NCI-H187 (cell line): ENCODE measurements at places on chromosomes 5 and 9.
A peak's percentile ranks its signal among the peaks of the same experiment; 100 is the strongest.

GRCh38 chr5:177092178-177093081 is 5.7 kb downstream of the FGFR4 start:
- DNase-seq: no peak

- DNase-seq: no peak
Measured at GRCh38 chr9:134571946-134572917, 69.4 kb upstream of the COL5A1 start.

DNA sequence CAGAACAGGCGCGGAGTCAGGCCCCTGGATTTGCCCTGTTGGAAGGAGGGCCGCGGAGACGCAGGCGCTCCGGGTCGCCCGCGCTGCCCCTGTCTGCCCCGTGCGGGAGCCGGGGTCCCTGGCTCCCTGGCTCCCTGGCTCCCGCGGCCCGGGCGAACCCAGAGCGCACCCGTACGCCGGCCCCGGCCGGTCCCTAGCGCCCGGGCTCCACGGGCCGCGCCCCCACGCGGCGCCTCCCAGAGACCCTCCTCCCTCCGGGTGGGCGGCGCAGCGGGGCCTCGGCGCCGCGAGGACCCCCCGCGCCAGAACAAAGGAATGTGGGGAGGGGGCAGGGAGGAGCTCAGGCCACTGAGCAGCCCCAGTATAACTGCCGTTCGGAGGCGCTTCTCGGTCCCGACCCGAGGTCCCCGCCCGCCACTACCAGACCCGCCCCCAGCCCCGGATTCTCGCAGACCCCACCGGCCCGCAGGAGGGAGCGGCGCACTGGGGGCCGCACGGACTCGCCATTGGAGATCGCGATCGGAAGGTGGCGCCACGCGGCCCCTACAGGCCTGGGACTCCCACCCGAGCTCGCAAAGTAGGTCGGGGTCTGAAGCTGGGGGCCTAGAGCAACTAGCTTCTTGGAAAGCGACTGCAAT is 2.4 kb downstream of the NFIL3 start:
- DNase-seq: no peak

GRCh38 chr5:89457411-89458331 is 574.7 kb upstream of the MEF2C start:
- no peak for DNase-seq

- no peak for DNase-seq
Measured at GRCh38 chr9:129400001-129400970, 220.6 kb downstream of the C9orf50 start.

DNA sequence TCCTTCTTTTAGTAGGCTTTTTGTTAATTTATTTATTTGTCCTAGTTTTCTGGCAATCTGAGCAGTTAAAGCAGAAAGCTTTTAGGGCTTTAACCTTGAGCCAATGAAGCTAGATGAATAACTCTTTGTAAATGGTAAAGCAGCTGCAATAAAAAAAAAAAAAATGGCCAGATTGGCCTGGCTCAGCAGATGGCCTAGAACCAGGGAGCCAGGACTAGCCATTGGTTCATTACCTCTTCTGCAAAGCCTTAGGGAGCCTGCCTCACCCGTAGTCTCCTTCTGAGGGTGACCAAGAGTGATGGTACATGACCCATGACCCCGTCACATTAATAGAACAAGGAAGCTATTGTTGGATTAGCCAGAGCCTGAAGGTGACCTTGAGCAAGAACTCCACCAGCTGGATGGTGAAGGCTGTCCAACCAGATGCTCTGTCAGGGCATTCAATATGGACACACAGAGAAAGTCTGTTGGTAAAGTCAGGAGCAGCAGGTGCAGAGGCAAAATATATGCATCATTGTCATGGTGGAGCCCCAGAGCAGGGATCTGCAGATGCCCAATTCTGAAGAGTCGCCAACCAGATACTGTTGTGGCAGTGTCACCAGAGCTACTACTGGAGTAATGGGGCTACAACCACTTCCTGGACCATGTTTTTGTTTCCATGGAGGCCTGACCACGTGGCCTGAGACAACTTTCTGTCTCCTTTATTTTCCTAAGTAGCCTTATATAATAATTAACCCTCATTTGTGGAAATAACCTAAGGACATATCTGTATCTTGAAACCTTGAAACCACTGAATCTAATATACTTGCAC is 100.7 kb downstream of the MTX3 start:
- no peak for DNase-seq

DNA sequence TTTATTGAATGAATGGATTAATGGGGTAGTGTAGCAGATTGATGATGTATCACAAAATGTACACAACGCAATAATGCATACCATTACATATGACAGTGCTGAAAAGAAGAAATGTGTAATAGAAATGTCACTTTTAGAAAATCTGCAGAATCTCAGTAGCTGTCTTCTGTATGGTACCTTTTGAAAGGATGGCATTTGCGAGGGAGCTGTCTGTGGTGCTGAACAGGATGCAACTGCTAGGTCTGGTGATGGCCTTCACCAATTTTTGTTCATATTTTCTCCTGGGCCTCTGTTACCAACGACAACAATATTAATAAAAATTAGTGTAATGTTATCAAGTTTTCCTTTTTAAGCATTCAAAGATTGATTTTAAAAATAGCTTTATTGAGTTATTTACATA is 36.2 kb upstream of the OTULIN start:
- no peak for DNase-seq

DNA sequence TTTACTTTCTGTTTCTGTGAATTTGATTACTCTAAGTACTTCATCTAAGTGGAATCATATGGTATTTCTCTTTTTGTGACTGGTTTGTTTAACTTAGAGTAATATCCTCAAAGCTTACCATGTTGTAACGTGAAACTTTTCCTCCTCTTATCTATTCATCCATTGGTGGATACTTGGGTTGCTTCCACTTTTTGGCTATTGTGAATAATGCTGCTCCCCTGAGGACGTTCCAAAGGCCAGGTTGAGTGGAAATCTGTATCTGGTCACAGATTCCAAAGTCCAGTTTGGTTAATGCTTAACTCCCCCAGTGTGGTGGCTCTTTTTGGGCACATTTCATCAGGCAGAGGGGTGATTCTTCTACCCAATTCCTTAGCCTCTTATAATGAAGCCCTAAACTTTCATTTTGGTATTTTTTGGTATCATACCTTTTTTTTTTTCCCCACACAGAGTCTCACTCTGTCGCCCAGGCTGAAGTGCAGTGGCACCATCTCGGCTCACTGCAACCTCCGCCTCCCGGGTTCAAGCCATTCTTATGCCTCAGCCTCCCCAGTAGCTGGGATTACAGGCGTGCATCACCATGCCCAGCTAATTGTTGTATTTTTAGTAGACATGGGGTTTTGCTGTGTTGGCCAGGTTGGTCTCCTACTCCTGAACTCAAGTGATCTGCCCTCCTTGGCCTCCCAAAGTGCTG is 65.4 kb downstream of the CMYA5 start:
- DNase-seq: no peak

- no peak for DNase-seq
Measured at GRCh38 chr9:129483415-129484351, 137.2 kb downstream of the C9orf50 start.

DNA sequence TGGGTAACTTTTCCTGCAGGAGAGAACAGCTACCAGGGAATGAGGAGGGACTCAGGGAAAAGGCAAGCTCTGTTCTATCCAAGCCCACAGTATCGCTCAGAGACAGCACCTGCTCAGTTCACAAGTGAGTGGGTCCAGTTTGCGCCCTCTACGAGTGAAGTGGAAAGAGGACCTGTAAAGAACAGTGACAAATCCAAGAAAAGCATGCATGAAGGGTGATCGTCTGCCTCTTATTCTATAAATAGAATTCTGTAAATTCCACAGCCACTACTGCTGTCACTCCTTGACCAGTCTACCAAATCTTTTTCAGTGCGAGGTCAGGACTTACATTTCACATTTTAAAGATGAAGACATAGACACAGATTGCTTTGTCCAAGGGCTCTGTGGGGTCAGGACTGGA is 117.5 kb downstream of the ENTREP1 start:
- DNase-seq: no peak

DNA sequence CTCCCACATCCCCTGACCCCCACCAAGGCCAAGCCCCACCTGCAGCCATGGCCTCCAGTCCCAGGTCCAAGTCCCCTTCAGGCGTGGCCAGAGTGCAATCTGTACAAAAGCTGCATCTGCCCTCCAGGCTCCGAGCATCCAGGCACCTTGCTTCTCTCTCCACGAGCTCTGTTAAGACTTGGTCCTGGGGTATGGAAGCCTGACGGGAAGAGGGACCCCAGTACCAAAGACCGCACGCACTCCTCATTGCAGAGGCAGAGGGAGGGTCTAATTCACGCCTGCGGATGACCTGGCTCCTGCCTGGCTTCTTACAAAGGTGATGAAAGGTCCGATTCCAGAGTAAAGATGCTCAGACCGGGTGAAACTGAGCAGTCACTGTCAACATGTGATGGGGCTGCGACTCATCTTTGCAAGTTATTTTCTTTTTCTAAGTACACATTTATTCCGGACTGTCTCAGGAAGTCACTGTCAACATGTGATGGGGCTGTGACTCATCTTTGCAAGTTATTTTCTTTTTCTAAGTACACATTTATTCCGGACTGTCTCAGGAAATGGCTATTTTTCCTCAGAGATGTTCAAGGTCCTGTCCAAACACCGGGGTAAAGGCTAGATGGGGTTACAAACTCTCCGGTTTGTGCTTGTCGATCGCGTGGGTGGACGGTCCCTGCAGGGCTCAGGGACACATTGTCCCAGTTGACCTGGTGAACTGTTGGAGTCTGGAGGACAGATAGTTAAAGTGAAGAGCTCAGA is 252.0 kb upstream of the IRX4 start:
- no peak for DNase-seq

DNA sequence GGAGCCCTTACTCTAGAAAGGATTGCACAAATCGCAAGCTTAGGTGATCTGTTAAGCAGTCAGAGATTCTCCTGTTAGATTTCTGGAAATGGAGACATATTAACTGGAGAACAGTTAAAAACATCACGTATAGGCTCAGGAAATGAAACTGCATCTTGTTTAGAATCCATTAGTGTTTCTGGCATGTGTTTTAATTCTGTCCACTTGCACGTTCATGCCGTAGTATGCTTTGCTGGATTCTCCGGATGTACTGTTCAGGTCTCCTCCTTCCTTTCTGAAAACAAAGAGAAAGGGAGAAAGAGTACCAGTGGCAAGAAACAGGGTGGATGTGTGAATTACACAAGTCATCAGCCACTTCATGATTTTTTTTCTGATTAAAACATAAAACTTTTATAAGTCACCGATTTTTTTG is 2.5 kb upstream of the RGMB start:
- DNase-seq: peak; percentile 69

GRCh38 chr5:42993516-42994245 is 46.4 kb downstream of the ANXA2R start:
- no peak for DNase-seq

DNA sequence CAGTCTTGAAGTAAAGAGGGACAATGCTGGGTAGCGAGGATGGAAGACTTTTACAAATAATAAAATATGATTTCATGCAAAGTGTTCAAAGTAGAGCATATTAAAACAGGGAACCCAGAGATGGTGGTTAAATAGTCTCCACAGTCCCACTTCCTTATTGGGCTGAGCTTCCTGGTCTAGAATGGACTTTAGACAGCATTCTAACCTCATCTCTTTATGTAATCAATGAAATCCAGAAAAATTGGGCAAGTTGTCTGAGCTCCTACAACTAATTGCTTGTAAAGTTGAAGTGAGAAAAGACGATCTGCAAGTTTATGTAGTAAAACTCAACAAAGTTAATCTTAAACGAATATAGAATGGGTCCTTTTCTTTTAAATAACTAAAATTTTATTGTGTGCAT is 328.9 kb downstream of the PJA2 start:
- DNase-seq: no peak

DNA sequence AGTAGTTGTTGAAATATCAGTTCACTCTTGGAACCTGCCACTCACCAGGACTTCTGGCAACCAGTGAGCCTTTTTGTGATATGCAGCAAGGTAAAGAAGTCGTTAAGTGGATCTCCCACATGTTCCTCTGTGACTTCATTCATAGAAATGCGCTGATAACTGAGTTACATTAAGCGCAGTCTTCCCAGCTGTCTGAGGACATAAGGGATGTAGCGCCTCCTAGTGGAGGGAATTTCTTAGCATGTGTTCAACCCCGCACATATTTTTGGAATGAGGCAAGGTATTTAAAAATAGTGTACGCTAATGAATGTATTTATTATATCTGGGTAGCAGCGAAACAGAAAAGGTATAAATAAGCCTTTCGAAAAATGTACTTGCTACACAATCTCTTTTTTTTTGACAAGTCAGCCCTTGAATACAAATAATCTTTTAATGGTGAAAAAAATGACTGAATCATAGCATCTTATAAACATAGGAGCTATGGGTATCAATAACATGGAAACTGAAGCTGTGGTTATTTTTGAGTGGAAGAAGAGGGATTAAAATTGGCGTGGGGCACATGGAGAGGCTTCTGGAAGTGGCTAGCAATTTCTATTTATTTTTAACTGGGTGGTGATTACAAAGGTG is 38.0 kb downstream of the PALM2AKAP2 start:
- peak; percentile 2 for DNase-seq

GRCh38 chr5:170545313-170545712 is 41.5 kb downstream of the KCNIP1 start:
- DNase-seq: no peak

DNA sequence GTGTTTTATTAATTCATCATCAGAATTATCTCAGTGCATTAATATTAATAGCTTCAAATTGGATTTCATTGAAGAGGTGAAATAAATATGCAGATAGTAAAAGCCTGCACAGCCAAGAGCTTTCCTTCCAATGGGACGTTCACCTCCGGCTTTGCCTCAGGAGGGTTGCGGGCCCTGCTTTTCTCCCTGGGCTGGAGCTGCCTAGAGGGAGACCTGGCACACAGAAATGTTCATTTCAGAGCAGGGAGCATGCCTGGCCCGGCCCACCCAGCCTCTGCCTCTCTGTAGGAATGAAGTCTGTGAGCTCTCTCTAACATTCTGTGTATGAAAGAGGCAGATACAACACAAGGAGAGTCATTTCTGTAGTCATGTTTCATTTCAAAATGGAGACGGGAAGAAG is 100.4 kb upstream of the IRX2 start:
- DNase-seq: no peak

DNA sequence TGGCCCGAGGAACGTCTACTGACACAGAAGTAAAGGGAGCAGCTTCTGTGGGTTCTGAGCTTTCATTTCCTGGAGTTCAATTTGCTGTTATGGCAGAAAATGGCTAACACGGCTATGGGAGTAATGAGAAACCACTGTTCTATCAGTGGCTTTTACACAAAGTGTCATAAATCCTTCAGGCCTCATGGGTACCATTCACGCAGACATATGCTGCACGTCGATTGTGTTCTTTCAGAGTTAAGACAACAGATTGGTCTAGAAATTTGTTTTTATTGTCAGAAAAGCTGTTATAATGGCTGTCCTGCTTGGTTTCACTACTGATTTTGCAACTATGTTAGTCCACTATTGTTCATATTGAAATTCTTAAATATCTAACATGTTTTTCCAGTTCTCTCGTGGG is 135.4 kb downstream of the ALDH1A1 start:
- DNase-seq: no peak
